Fibroblast of skin of right quadriceps (primary cell): ENCODE measurements at places on chromosomes 6 and 20.

GRCh38 chr20:18611492-18611891 lies 23.6 kb downstream of the DTD1 start:
- DNase-seq: no peak

DNA sequence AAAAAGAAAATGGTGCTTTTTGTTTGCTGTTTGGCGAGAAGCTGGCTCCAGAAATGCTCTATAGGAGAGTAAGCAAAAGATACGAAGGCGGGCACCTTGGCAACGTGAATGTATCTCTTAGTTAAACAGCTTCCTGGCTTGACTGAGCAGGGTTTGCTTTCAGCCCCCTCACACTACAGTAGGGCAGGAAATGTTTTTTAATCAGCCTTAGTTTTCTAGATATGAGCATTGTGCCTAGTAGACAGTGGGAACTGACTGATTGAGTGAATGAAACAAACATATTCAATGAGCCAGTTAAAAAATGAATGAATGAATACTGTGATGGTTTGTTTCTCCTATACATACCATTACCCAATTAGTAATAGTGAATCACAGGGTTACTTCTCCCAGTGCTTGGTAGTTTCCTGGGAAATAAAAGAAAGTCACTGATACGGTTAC lies 19.9 kb downstream of the CAP2 start:
- peak; percentile 59 for DNase-seq

- peak; percentile 73 for DNase-seq
Measured at GRCh38 chr6:130681028-130681427, 146.2 kb upstream of the SMLR1 start.

DNA sequence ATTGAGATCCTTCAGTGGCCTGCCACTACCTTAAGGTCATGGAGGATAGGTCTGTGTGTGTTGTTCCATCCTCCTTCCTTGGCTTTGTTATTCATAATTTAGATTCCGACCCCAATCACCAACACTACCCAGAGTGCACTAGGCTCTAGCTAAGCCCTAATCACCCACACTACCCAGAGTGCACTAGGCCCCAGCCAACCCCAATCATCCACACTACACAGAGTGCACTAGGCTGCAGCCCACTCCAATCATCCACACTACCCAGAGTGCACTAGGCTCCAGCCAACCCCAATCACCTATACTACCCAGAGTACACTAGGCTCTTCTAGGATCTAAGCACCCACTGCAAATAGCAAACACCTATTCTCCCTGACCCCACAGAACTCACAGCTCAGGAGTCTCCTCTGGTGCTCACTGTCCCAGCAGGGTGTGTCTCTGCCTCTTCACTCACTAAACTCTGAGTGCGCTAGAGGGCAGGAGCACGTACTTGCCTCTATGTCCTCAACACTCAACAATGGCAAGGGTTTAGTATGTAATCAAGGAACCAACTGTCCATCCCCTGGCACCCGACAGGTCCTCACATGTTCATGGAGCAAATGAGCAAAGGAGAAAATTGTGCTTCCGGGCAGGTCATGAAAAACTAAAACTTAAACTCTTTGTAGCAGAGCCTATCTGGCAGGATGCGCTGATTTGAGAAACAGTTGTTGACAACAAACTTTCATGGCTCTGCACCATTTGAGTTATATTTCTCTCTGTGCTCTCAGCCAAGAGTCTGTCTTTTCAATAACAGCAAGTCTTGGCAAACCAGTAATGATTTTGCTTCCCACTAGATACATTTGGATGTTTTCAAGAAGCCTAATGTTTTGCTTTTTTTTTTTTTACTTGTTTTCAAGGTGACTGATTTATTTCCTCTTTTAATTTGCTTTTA lies 54.3 kb downstream of the SLC22A23 start:
- no peak for DNase-seq

- DNase-seq: peak; percentile 51
Measured at GRCh38 chr6:163392533-163392932, 22.0 kb upstream of the QKI start.

- no peak for DNase-seq
Measured at GRCh38 chr20:19465536-19465935, 253.1 kb downstream of the SLC24A3 start.

- DNase-seq: no peak
Measured at GRCh38 chr20:4889446-4889845, 111.9 kb downstream of the SLC23A2 start.

DNA sequence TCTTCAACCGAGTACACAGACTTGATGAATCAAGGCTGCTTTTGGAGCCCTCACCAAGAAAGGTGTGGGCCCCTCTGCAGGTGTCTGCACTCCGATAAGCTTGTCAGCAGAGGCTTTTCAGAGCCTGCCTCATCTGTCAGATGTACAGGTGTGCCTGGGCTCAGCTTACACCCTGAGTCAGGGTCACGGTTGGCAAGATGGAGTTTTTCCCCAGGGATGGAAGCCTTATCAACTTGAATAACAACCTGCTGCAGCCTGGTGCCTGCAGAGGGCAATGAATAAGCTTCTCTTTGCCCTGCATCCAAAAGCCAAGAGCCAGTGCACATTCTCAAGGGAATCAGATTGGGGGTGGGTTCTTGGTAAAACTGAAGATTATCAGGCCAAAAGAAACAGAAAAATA lies 427.1 kb downstream of the CD83 start:
- DNase-seq: no peak

- DNase-seq: no peak
Measured at GRCh38 chr6:120938876-120939472, 395.3 kb downstream of the TBC1D32 start.

- DNase-seq: no peak
Measured at GRCh38 chr6:3432416-3432815, 24.4 kb downstream of the SLC22A23 start.

DNA sequence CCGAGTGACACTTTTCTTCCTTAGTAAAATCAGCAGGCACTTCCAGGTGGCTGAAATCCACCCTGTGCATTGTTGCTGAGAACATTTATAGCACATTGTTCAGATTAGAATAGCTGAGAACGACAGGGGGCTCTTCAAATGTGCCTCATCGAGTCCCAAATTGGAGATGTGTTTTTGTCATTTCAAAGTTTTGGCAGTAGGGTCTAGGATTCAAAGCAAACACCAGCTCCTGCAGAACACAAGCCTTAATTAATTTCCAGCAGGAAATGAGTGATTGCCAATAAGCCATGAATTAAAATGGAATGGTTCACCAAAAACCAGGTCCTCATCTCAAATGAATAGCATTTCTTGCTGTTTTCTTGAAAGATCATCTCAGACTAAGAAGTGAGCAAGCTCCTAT lies 171.6 kb downstream of the PLCB1 start:
- DNase-seq: no peak

DNA sequence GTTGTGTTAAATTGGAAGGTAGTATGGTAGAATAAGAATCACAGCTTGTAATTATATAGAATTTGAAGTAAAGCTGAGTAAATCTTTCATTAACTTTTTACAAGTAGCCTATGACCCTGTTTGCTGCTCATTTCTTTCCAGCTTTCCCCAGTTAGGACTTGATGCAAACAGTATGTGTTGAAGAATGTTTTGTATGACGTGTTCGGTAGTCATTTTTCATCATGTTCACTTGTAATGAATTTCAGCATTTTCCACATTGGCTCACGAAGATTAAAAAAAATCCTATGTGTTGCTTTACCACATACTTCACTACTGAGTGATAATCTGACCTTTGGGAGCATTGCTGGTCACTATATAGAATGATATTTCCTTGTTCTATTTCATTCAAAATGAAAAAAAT lies 162.4 kb downstream of the CDKAL1 start:
- DNase-seq: peak; percentile 92

- no peak for DNase-seq
Measured at GRCh38 chr6:142857796-142858555, 87.0 kb downstream of the HIVEP2 start.

DNA sequence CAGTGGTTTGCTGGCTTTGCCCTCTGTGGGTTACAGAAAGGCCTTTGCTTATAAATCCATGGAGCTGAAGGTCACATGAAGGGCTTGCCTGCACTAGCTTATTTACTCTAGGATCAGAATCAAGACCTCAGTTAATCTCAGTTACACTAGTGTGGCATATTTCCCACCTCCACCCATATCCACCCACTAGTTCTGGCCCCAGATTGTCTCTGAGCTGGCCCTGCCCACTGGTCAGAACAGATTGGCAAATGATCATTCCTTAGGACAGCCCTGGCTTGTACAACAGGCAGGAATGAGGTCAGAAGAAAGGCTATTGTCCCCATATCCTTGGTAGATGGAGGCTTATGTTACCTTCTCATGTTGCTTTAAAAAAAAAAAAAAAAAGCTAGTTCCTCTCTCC lies 33.3 kb upstream of the SASH1 start:
- DNase-seq: no peak

DNA sequence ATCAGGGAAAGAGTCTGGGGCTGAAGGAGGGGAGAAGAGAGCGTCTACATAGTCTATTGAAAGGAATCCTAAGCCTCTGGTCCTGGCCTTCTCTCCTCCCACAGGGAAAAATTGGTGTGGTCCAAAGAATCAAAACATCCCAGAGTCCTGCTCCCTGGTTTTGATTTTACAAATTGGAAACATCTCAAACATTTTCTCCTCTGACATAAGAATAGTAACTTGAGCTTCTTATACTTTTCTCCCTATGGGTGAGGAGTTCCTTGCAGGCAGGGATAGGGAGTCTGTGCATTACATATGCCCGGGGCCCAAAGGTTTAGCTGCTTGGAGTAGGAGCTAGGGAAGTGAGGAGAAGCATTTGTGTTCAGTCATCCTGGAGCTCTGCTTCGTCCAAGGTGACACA lies 120.0 kb upstream of the GGTLC1 start:
- no peak for DNase-seq

DNA sequence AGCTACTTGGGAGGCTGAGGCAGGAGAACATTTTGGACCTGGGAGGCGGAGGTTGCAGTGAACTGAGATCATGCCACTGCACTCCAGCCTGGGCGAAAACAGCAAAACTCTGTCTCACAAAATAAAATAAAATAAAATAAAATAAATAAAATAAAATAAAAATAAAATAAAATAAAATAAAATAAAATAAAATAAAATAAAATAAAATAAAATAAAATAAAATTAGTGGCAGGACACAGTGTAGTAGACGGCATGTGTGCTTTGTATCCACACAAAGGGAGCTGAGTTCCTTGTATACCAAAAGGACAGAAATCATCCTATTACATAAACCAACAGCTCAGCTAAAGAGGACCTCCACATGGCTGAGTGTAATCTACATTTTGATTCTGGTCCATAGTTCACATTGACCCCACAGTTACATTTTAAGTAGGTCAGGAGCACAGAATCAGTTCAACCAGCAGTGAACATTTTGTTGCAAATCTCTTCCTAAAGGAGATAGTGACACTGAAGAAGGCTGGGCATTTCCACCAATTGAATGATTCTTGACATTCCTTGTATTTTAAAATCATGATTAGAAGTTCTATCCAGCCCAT lies 91.7 kb upstream of the MAP7 start:
- no peak for DNase-seq

DNA sequence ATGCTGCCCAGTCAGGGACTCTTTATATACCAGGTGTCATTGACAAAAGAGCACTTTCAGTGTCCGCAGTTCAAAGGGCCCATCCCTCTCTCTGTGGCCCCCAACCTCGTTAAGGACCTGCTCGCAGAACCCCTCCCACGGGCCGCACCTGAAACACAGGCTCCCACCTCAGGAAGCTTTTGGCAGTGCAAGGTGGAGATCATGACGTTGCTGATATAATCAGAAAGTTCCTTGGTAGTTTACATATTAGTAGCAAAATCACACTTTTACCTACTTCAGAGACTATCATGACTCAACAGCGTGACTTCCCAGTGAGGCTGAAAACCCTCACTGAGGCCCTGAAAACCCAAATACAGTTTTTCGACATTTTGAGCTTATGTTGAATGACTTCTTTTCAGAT lies 4.1 kb downstream of the TTLL2 start:
- DNase-seq: no peak
